Endothelial cell (in vitro differentiated cells): ENCODE measurements at places on chromosomes 6 and 20.

GRCh38 chr6:144352331-144352730, 67.2 kb downstream of the UTRN start:
- DNase-seq = no peak

GRCh38 chr6:144127097-144127496, 23.2 kb upstream of the STX11 start:
- DNase-seq = no peak

DNA sequence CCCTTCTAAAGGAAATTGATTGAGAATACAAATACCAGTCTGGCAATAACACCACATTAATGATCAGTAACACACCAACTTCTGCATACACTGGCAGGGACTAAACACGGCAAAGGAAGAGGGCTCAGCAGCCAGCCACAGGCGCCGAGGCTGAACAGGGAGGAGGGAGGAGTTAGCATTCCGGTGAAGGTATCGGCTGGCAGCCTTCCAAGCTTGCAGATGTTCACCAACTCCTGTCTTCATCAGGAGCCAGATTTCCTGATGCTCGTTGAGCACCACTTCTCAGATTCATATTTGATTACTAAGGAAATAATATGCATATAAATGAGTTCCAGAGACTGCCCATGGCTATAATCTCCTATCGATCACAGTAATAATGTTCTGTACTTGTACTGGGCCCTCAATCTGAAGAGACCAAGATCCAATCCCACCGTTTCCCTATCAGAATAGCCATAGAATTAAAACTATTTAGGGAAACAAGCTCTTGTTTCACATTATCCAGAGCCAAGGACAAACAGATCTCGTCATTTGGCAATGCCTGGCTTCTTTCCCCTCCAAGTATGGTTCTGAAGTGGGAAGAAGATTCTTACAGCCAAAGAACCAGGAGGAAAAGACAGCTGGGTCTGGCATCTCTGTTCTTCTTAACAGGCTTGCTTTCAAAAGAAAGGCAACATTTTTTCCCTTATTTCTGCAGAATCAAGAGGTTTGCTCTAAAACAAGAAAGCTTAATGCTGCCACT, 42.2 kb downstream of the GFOD1 start:
- no peak for DNase-seq

GRCh38 chr6:106085692-106085983, 498 bp upstream of the PRDM1 start:
- no peak for DNase-seq

DNA sequence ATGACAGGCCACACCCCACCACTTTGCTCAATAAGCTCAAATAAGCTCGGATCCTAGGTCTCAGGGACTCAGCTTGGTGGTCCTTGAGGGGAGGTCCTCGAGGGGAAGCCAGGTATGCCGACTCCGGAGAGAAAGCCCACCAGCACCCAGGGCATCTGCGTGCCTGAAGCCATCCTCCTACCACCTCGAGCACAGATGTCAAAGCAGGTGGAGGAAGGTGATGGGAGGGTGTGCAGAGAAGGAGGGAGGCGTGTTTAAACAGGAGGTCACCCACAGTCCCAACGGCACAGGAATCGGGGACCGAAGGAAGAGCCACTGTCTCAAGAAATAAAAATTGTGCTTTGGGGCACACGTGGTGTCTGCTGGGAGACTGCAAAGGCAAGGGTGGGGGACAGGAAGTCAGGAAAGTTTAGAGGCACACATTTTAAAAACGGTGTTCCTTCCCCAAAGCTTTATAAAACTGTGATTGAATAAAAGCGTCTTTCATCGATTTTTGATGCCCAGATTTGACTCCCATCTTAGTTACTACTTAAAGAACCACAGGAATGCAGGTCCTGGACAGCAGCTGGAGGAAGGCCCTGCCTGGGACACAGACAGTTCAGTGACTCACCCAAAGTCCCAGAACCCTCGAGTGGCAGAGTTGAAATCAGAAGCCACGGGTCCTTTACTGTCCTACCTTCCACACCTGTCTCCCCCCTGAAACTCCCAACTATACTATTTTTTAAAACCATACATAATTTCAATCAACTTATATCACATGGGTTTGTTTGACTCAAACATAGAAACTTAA, 221.0 kb upstream of the PDE10A start:
- DNase-seq = no peak

DNA sequence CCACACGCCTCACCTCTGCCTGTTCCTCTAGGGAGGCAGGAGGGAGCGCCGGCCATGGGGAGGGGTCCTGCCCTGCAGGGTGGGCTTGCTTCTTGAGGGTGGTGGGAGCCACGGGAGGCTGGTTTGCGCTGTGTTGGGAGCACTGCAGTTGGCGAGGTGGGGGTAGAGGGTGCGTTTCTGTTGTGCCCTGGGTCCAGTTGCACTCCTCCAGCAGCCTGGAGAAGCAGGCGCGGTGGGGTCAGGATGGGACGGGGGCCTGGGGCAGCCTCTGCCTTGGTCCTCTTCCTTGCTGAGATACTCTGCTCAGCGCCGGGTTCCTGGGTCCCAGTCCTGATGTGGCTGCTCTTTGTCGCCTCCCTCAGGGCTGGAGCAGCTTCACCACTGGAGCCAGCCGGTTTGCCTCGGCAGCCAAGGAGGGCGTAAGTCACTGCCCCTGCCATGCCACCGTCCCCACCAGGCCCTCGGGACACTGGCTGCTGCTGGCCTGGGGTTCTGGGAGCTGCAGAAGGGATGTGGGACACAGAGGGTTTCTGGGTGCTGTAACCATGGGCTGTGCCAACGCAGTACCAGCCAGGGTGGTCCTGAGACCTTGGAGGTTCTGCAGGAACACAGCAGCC, 8.4 kb downstream of the ARFGAP1 start:
- no peak for DNase-seq

DNA sequence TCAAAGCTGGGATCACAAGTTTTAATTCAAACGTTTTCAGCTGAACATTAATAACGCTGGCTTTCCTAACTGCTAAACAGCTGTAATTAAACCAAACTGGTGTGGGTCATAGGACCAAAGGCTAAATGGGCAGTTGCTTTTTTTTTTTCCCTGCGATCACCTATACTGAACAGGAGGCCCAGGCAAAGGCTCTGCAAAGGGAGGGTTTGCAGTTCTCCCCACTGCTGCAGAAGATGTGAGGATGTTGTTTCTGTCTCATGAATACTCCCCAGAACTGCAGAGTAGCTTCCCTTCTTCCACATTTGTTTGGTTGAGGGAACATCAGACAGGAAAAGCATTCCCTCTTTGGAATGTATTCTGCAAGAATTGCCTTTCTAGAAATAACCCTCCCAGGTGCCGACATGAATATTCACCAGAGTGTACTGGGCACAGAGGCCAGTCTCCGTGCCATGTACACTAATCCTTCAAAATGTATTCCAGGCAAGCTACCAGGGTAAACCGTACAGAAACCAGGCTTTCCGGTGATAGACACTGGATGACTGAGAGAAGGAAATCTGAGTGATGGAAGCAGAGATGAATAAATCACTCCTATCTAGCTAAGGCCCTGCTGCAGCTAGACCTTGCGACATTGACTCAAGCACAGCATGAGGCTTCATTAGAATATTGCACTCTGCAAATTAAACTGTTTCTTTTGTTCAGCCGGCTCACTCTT, 370.1 kb downstream of the BTBD9 start:
- DNase-seq = no peak

GRCh38 chr20:8578161-8578865, 446.2 kb downstream of the PLCB1 start:
- no peak for DNase-seq

DNA sequence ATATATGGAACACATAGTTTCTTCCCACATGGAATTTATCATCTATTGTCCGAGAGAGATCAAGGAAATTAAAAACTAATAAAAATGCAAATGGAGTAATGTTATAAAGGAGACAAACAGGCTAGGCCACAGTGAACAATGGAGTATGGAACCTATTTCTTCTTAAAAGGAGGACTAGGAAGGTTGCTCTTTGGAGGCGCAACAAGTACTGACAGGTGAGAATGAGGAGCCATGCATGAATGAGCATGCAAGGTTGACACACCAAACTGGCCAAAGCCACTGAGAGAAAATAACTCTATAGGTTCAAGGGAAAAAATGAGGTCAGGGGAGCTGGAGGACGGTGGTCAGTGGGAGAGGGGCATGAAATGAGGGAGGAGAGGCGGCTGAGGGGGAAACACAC, 40.9 kb downstream of the PSMB1 start:
- no peak for DNase-seq

DNA sequence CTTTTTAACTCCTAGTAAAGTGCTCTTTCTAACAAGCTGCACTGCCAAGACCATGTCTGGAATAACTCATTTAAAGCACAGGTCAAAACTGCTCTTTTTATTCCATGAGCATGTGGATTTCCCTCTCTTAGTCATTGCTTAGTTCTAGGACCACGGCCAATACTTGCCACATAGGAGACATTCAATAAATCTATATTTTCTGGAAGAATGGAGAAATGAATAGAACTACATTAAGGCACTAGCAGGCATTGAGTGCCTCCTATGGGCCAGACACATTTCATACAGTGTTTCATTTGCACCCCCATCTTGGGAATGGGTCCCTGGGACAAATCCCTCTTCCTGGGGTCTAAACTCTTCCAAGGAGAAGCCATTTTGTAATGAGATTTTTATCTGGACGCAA, 552.8 kb upstream of the CITED2 start:
- DNase-seq = no peak

- DNase-seq = no peak
Measured at GRCh38 chr6:119259027-119259426, 90.5 kb downstream of the MAN1A1 start.

- DNase-seq = peak; percentile 67
Measured at GRCh38 chr6:33589731-33590530, 9.9 kb upstream of the BAK1 start.

- no peak for DNase-seq
Measured at GRCh38 chr6:97026298-97026697, 101.8 kb downstream of the KLHL32 start.

DNA sequence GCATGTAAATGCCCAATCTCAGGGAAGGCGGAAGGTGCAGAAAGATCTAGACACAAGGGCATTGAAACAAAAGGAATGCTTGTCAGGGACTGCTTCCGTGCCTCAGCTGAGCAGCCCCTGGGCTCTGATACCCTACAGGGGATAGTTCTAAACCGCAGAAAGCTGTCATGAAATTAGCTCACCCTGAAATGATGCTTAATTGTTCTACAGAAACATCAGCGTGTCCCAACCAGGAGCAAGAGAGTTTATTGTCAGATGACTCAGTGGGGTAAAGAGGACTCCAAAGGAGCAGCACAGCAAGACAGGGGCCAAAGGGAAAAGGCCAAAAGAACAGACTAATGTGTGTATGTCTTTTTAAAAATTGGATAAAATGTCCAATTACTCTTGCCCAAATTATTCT, 258.4 kb upstream of the JARID2 start:
- no peak for DNase-seq

DNA sequence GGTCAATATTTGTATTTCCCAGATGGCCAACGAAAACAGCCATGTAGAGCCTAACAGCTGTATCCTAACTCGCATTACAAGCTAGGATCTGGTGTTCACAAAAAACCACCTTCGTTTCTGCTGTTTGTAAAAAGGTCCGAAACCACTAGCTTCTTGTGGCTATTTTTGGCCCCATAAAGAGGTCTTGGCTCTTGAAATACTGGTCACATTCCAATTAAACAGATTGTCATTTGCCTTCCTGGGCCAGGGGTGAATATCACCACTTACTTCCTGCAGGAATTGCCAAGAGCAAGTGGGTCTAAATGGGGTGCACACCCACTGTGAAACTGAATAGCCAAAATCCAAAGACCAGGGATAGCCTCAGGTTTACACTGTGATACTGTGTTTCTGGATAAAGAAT, 48.2 kb downstream of the TSHZ2 start:
- no peak for DNase-seq

DNA sequence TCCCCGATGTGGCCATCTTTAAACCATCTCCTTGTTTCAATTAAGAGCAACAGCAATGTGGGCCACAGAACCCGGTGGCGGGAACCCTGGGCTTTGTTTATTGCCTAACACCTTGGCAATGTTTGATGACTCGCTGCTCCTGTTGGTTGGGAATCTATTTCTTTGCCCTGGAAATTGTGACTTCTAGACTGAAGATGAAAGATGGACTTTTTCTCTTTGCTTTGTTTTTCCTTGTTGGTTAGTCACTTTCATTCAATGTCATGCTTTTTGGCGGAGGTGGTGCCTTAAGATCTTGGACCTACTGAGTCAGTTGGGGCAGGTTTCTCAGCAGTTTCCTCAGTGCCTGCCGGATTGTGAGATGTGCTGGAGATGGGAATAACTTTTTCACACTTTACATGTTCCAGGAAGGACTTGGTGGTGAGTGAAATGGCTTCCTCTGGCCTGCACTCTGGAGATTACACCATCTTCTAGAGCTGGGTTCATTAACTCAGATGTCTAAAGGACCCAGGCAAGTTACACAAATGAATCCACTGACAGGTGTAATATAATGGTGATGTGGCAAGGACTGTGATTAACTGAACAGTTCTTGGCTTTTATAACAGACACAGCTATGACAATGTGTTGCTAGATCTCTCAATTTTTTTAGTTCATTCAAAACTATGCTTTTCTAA, 56.3 kb downstream of the TSHZ2 start:
- DNase-seq = no peak

- DNase-seq = peak; percentile 52
Measured at GRCh38 chr6:44126320-44127149, 717 bp downstream of the MRPL14 start.

- DNase-seq = no peak
Measured at GRCh38 chr6:168225471-168225911, 94.1 kb downstream of the DACT2 start.

GRCh38 chr6:42404484-42404883, 47.2 kb downstream of the TRERF1 start:
- no peak for DNase-seq

DNA sequence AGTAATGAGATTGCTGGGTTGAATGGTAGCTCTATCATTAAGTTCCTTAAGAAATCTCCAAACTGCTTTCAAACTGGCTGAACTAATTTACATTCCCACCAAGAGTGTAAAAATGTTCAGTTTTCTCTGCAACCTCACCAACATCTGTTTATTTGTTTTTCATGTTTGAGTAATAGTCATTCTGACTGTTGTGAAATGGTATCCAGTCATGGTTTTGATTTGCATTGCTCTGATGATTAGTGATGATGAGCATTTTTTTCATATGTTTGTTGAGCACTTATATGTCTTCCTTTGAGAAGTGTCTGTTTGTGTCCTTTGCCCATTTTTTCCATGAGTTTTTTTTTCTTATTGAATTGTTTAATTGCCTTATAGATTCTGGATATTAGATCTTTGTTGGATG, 24.9 kb downstream of the DEFB125 start:
- no peak for DNase-seq

DNA sequence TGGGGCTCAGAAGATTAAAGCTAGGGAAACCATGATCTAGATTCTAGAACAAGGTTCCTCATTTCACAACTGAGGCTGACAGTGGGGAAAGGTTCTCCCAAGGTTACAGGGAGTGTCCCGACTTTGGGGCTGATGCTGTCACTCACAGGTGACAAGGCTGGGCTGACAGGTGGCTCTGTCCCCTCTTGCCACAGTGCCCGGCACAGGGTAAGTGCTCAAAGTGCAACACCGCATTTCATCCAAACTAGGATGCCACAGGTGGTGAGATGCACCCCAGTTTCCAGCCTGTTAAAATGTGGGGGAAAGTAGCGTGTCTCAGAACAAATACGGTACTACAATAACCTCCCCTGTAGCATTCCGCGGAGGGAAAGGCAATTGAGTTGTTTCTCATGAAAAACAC, 7.8 kb downstream of the ZBP1 start:
- DNase-seq = no peak

- DNase-seq = no peak
Measured at GRCh38 chr6:14743474-14744211, 502.2 kb upstream of the JARID2 start.

GRCh38 chr6:48775157-48775556, 664.2 kb upstream of the PTCHD4 start:
- no peak for DNase-seq
